ENCODE measurements at places on chromosomes 2 and 18. TPM values are rescaled to one million over a fixed set of nuclear protein-coding genes. Genes with fewer than 3 reads are reported as not detected.

GRCh38 chr18:25261768-25262167 lies 90.2 kb downstream of the ZNF521 start:
- no peak for DNase-seq
- H3K27ac ChIP-seq = no peak overlapping the region
- no peaks in the 10 kb centered on the region for H3K4me1 ChIP-seq
- H3K36me3 ChIP-seq = no peaks in the 10 kb centered on the region

GRCh38 chr2:98482362-98482761 lies 37.7 kb downstream of the INPP4A start:
- no peaks in the 10 kb centered on the region for H3K27me3 ChIP-seq
- H3K27ac ChIP-seq = peak overlapping the region; percentile 82
- no peak overlapping the region for H3K4me3 ChIP-seq
- DNase-seq = no peak
- H3K36me3 ChIP-seq = peaks cover 23% of the 10 kb centered on the region
- peaks cover 97% of the 10 kb centered on the region for H3K4me1 ChIP-seq

DNA sequence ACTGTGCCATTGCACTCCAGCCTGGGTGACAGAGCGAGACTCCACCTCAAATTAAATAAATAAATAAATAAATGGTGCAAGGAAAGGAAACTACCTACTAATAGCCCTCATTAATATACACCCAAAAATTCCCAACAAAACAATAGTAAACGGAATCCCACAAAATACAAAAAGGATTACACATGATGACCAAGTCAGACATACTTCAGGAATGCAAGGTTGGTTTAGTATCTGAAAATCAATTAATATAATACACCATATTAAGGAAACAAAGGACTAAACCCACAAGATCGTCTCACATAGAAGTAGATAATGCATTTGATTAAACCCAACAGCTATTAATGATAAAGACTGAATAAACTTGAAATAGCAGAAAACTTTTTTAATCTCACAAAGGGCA lies 307.4 kb downstream of the TGIF1 start:
- DNase-seq = no peak
- H3K27me3 ChIP-seq = no peaks in the 10 kb centered on the region
- no peaks in the 10 kb centered on the region for H3K4me1 ChIP-seq

DNA sequence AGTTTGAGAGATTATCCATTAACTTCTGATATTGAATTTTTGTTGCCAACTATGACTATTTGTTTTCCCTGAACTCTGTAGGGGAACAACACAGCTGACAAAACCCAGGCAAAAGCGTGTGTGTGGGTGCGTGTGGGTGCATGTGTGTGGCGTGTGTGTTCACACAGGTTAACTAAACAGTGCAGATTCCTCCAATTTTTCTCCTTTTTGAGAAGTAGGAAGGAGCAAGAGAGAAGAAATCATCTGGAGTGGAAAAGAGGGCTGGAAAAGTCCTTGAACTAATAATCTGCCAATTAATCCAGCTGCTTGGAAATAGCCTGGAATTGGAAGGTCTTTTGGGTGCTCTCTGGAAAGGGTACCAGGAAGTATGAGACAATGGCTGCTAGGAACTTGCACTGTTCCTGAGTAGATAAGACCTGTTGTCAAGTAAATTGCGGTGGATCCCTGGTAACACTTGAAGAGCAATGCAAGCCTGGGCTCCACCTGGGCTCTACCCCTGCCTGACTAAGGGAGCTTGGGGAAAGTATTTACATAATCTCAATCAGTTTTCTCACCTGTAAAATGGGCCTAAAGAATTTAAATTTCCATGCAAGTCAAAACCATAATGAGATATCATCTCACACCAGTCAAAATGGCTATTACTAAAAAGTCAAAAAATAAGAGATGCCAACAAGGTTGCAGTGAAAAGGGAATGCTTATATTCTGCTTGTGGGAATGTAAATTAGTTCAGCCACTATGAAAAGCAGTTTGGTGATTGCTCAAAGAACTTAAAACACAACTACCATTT lies 40.5 kb upstream of the IL1R1 start:
- no peak for DNase-seq
- peaks cover 5% of the 10 kb centered on the region for H3K36me3 ChIP-seq
- H3K4me3 ChIP-seq = no peak overlapping the region
- H3K27ac ChIP-seq = no peak overlapping the region

GRCh38 chr2:80670763-80671162 lies 366.2 kb upstream of the LRRTM1 start:
- H3K27me3 ChIP-seq = no peaks in the 10 kb centered on the region
- DNase-seq = no peak
- H3K27ac ChIP-seq = no peak overlapping the region
- H3K36me3 ChIP-seq = no peaks in the 10 kb centered on the region
- no peak overlapping the region for H3K4me3 ChIP-seq
- no peaks in the 10 kb centered on the region for H3K4me1 ChIP-seq

DNA sequence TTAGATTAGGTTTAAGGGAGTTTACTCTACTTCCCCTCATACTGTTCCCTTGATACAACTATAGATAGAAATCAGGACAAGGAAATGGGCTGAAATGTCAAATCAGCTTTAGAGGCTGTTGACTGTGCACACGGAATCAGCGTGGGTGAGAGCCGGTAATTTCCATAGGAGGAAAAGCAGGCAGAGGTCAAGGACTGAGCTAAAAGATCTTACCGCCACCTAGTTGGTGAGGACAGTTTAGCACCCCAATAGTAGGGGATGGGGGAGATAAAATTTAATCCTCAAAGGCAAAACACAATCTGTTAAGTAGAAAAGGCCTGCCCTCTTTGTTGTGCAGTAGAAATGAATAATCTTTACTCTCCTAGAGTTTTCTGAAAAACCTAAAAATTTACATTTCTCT lies 1154.5 kb upstream of the CHAC2 start:
- no peak overlapping the region for H3K4me3 ChIP-seq
- H3K4me1 ChIP-seq = no peaks in the 10 kb centered on the region
- no peak for DNase-seq
- H3K36me3 ChIP-seq = no peaks in the 10 kb centered on the region
- no peak overlapping the region for H3K27ac ChIP-seq

DNA sequence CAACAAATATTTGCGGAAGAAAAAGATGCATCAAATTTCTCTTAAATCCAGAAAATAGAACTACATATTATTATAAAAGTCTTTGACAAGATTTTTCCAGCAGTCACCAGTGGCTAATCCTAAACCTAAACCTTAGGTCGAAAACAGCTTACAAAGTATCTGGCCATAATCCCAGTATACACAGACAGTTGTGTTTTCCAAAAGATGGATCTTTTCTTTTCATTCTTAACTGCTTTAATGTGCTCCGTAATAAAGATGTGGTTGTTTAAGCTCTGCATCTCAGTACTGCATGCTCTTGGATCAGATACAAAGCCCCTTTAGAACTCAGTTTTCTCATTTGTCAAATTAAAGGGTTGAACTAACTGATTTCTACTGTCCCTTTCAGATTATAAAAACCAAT lies 247.8 kb downstream of the TXNL1 start:
- no peaks in the 10 kb centered on the region for H3K36me3 ChIP-seq
- no peak overlapping the region for H3K4me3 ChIP-seq
- no peaks in the 10 kb centered on the region for H3K27me3 ChIP-seq
- DNase-seq = no peak
- no peaks in the 10 kb centered on the region for H3K4me1 ChIP-seq

- H3K36me3 ChIP-seq = no peaks in the 10 kb centered on the region
- H3K4me3 ChIP-seq = no peak overlapping the region
- H3K27me3 ChIP-seq = no peaks in the 10 kb centered on the region
- no peak overlapping the region for H3K27ac ChIP-seq
- no peak for DNase-seq
These were observed 503.9 kb downstream of the PID1 start for GRCh38 chr2:228767196-228767595.

DNA sequence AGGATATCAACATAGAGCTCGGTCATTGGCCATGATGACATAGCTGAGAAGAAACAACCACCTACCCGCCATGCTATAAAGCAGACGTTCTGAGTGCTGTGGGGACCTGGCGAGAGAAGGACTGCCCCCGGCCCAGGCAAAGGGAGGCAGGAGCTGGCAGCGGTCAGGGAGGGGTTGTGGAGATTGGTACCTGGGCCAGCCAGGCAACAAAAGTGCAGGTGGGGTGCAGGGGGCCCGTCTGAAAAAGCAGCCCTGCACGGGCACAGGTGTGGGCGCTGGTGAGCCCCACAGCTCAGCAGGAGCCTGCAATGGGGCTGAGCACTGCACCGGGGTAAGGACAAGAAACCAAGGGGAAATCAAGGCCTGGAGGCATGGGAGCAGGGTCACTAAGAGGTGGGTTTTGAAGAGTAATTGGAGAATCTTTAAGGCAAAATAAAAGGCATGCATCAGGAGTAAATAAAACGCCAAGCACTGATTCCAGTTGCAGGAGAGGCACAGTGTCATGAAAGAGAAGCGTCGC lies 464.0 kb downstream of the EIPR1 start:
- peak; percentile 8 for DNase-seq
- no peaks in the 10 kb centered on the region for H3K36me3 ChIP-seq
- H3K4me3 ChIP-seq = no peak overlapping the region
- H3K27ac ChIP-seq = no peak overlapping the region

DNA sequence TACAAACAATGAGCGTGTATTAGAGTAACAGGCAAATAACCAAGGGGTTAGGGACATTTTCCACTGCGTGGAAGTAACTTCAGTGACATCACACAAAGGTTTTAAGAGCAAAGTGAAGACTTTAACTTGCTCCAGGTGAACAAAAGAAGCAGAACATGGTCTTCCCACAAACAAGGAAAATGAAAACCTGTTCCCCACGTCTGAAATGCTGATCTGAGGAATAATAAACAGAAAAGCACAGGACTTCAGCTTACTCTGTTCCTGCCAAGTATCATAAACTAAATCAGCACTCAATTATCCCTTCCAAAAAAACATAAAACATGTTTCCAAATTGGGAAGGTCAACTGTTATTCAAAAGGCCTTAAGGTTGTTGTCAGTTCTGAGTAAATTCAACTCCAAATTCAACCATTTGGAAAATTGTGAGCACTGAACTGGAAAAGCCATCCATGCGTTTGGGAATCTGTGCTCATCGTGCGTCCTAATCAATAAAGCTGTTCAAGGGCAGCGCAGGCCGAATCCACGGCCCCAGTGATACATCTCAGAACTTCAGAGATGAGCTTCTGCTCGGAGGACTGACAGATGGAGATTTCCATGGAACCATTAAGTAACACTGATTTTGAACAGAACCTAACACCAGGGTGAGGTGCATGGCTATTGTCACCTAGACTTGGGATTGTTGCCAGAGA lies 7.7 kb upstream of the SNTG2 start:
- no peak overlapping the region for H3K4me3 ChIP-seq
- peaks cover 13% of the 10 kb centered on the region for H3K4me1 ChIP-seq
- peaks cover 18% of the 10 kb centered on the region for H3K27me3 ChIP-seq

- H3K4me3 ChIP-seq = no peak overlapping the region
- H3K4me1 ChIP-seq = no peaks in the 10 kb centered on the region
- no peaks in the 10 kb centered on the region for H3K27me3 ChIP-seq
- no peak overlapping the region for H3K27ac ChIP-seq
- no peak for DNase-seq
These were observed 29.7 kb downstream of the TAF4B start for GRCh38 chr18:26255695-26256622.

Gene DES
- not detected for total RNA-seq

Gene SNTG2
- total RNA-seq = 0.37 TPM

Gene C1GALT1C1L
- 0.19 TPM for total RNA-seq

Gene RBKS
- 2.6 TPM for total RNA-seq

Gene ADRA2B
- total RNA-seq = 0.09 TPM

Measured in activated CD8-positive, alpha-beta memory T cell treated with anti-CD3 and anti-CD28 coated beads, Interleukin-2, amount 10 ng/mL, durations not matched to agents 7 days and 5 days (primary cell).